Hippocampal formation (tissue), 2 donors: ENCODE measurements at places on chromosomes 12 and 14.

GRCh38 chr12:67827820-67828383 lies 161.3 kb upstream of the IFNG-AS1 start:
- peak; percentile 52 for DNase-seq

DNA sequence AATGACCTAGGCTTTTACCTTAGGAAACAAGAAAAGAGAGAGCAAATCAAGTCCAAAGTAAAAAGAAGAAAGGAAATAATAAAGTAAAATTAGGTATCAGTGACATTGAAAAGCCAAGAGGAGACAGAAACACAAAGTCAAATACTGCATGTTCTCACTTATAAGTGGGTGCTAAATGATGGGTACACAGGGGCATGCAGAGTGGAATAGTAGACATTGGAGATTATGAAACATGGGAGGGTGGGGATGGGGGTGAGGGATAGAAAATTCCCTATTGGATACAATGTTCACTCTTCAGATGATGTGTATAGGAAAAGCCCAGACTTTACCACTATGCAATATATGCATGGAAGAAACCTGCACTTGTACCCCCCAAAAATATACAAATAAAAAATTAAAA lies 35.1 kb upstream of the CLMN start:
- no peak for DNase-seq

- no peak for DNase-seq
Observed at GRCh38 chr12:93670104-93670503, 7.1 kb upstream of the CRADD start.

- no peak for DNase-seq
Observed at GRCh38 chr14:73136085-73136386, 271 bp upstream of the PSEN1 start.

DNA sequence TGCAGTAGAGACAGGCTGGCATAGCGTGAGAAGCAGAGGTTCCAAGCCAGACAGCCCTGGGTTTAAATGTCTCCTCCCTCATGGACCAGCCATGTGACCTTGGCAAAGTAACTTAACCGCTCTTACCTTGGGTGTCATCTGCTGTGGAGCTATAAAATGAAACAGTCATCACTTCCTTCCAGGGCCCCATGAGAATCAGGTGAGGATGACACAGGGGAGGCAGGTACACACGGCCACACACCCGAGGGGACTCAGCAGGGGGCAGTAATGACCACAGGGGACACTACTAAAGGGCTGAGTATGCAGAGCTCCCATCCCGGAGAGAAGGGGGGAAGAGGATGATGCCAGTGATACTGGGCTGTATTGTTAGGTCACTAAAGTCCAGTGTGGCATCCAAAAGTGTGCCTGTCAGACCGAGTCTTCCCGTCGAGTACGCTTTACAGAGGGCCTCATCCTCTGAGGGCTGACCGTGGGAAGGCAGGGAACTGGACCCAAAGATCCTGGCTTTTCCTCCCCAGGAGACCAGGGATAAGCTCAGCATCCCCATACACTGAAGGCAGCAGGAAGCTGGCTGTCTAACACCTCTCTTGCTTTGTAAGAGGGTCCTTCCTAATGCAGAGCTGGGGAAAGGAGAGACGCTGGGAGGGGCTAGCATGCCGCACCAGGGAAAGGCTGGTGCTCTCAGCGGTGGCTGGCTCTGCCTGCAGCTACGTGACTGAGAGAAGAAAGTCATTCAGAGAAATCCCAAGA lies 94.2 kb downstream of the SINHCAF start:
- no peak for DNase-seq

DNA sequence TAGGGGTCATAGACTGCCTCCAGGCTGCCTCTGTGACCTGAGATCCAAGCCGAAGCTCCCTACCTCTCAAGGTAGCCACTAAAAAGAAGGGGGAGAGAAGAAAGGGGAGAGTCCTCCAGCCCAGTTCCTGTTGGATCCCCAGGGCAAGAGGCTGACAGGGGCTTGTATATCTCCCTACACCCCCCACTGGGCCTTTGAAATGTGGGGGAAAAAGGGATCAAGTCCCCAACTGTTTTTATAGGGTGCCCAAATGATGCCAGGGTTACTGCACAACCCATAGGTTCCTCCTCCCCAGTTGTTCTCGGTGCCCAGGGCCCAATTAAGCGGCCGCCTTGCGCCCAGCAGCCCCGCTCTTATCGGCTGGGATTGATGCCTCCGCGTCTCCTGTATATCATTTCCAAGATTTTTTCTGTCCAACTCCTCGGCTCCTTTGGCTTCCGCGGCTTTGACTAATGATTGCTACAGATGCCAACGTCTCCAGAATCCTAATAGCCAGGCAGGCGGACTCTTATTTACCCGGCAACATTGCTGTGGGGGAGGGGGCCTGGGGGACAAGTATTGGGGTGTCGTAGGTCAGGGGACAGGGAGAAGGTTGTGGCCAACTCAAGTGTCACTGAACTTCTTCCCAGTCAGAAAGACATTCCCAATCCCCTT lies 7.6 kb upstream of the HOXC4 start:
- no peak for DNase-seq

- no peak for DNase-seq
Observed at GRCh38 chr12:105865886-105866285, 272.9 kb downstream of the NUAK1 start.

GRCh38 chr12:105738051-105738450 lies 400.7 kb downstream of the NUAK1 start:
- no peak for DNase-seq

GRCh38 chr14:23047751-23048693 lies 6.0 kb downstream of the PSMB11 start:
- no peak for DNase-seq

DNA sequence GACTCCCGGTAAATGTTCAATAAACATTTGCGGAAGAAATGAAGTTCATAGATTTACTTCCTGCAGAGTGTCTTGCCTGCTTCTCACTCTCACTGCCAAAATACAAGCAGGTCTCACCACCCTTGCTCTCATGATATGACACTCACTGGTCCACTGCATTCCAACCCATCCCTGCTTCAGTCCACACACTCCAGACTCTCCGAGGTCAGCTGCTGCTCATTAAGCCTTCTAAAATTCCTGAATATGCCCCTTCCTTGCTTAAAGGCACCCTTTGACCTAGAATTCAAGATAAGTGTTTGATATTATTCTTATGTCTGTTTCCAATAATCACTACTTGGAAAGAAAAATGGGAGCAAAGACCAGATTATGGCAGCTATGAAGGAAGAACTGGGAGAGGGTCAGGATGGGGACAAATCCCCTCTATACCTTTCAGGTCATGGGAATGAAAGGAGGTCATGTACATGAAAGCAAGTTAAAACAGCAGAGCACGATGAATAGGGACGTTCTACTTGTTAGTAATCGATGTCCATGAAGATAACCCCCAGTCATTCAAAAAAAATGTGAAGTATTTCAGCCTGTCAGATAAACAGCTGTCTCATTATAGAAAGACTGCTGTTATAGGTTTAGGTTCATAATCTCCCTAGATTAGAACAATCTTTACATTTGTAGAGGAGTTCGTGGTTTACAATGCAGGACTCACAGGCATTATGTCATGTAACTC lies 10.5 kb upstream of the NID2 start:
- DNase-seq, result no peak

GRCh38 chr12:122672515-122672914 lies 30.6 kb downstream of the HCAR2 start:
- DNase-seq, result no peak

GRCh38 chr12:19801941-19802340 lies 362.6 kb downstream of the AEBP2 start:
- DNase-seq, result no peak

GRCh38 chr12:27554421-27555186 lies 30.6 kb downstream of the PPFIBP1 start:
- DNase-seq, result peak; percentile 81

DNA sequence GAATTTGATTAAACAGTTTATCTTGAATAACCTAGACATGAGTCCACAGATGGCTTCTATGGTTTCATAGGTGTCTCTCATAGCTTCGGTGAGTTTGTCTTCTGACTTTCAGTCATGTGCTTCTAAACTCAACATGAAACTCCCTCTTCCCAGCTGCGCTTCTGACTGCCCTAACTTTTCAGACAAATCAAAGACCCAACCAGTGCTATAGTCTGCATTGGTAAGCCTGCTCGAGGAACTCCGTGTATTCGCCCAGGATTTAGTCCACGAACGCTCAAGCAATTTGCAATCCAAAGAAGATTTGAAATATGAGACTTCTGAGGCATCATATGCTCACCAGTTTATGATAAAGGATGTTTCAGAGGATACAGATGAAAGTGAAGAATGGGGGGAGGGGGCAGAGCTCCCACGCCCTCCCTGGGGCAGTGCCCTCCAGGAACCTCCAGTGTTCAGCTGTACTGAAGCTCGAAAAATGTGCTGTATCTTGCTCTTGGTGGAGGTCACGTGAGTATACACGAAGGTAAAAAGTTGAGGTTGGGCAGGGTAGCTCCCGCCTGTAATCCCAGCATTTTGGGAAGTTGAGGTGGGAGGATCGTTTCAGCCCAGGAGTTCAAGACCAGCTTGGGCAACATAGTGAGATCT lies 5.2 kb upstream of the RILPL2 start:
- DNase-seq, result no peak

DNA sequence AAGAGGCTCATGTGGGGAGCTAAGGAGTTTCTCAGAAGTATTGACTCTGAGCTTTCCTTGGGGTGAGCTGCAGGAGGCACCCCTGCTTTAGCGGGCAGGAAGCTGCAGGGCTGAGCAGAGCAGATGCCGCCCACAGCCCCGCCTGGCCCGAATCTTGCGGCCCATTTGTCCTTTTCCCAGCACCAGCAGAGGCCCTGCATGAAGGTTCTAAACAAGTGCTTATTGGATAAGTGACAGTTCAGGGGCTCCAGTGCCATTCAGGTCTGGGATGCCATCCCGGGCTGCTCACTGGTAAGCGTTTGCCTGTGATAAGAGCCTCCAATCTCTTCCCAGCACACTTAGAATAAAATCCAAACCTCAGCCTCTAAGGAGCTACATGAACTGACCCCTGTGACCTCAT lies 11.4 kb downstream of the RILPL1 start:
- DNase-seq, result no peak
